ENCODE measurements at places on chromosomes 6 and 20.
A peak's percentile ranks its signal among the peaks of the same experiment; 100 is the strongest.

- DNase-seq, result no peak
These were observed 186.0 kb upstream of the POU3F2 start for GRCh38 chr6:98648211-98648914.

DNA sequence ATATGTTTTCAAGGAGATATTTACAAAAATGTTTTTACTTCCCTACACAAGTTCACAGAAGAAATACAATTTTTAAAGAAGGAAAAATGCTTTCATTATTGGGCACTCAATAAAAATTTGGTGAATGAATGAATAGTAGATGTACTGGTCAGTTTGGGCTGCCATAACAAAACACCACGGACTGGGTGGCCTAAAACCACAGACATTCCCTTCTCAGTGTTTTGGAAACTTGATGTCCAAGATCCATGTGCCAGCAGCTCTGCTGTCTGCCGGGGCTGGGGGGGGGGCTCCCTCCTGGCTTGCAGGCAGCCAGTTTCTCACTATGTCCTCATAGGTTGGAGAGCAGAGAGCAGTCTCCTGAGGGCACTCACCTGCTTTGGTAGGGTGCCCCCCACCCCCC is 62.0 kb downstream of the FAM120B start:
- DNase-seq, result no peak

GRCh38 chr6:166957087-166957804 is 896 bp upstream of the RNASET2 start:
- DNase-seq, result peak; percentile 68

- no peak for DNase-seq
These were observed 154.3 kb downstream of the ESR1 start for GRCh38 chr6:151961809-151962208.

GRCh38 chr6:150536835-150537234 is 62.9 kb upstream of the PLEKHG1 start:
- DNase-seq, result no peak

- no peak for DNase-seq
These were observed 39.2 kb downstream of the METTL24 start for GRCh38 chr6:110318971-110319370.

DNA sequence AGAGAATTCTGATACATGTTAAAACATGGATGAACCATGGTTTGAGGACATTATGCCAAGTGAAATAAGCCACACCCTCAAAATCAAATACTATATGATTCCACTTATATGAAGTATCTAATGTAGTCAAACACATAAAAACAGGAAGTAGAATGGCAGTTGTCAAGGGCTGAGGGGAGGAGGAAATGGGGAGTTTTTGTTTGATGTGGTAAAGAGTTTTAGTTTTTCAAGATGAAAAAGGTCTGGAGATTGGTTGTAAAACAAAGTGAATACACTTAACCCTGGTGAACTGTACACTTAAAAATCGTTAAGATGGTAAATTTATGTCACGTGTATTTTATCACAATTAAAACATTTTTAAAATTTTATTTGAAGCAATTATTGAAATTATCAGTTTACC is 127.4 kb upstream of the GRIK2 start:
- peak; percentile 64 for DNase-seq

DNA sequence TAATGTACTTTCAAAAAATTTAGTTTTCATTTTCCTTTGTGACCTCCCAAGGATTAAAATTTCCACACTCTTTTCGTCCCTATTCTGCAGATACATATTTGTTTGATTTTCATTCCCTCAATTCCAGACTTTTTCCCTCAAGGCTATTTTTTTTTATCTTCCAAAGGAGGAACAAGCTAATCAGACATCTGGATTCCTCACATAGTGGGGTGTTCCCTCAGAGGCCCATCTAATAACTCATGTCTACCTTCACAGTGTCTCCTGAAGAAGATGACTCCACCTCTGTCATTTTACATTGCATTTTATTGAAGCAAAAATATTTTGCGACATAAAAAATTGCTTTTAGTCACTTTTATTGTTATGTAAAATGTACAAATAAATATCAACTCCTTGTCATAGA is 122.2 kb downstream of the RFPL4B start:
- DNase-seq, result no peak

GRCh38 chr6:103908898-103909297 is 950.8 kb downstream of the HACE1 start:
- no peak for DNase-seq

DNA sequence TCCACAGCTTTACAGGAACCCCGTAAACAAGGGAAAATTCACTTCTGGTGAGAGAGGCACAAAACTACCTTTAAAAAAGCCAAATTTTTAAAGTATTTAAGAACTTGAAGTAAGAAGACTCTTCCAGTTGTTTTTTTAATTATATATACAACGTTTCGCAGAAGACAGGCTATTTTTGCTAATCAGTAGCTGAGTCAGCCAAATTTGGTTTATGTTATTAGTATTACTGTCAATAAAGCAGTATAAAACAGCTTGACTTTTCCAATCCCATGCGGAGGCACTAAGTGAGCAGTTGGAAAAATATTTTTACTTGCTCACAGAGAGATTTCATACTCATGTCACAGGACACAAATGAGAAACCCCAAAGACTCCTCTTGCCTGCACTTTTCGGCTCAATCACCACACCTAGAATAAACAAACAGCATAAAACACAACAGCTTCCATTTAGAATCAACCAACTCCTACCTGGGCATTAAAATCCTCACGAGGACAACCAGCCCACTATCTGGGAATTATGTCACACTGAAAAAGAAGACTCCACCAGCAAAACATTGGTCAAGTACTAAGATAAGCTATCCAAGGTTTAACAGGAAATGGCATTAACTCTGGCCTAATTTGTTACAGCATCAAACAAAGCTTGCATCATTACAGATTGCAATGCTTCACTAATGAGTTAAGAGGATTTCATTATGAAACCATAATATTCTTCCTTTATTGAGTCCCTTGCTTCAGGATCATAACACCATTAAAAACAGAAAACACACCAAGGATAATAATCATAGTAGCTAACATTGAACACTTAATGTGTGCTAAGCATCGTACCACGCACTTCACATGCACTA is 26.3 kb downstream of the ELOVL5 start:
- DNase-seq, result no peak

DNA sequence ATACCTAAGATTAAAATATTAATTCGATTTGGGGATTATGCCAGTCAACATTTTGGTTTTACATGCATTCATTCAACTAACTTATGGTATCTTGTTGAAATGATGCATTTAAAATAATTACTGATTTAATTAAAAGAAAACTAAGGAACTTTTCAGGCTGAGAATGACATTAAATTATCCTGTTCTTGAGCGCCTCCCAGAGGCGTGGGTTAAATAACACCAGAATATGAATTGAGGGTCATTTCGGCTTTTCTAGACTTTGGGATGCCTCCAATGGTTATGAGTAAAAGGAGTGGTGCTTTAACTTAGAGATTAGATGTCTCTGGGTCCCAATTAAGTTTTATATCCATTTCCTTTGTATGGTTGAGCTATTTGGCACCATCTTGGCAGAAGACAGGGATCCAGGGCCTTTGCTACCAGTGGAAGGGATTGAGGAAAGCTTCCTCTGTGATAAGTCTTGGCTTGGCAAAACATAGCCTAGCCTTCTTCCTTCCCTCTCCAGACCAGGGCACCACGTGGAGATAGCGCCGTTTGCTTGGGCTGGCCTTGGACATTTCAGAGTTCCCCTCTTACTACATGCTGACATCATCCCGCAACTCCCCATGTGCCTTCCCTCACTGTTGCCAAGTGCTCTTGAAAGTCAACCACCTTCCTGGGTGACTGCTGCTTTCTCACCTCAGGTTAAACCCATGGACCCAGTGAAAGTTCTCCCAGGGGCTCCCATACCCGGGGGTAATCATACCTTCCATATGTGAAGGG is 28.7 kb downstream of the GNAS start:
- DNase-seq, result no peak

DNA sequence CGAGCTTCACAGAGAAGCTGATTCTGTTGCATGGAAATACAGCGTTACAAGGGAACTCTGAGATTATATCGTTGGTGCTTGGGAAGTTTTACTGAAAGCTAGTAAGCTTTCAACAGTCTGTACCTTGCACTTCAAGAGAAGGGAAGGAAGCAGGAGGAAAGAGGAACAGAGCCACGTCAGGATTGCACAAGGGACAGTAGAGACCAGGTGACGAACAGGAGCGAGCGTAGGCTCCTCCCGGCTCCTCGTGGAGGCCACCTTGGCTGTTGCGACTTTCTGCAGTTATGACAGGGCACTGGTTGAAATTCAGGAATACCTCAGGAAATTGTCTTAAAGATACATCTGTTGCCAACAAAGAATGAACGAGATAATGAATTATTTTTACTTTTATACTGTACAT is 18.8 kb downstream of the RTF2 start:
- DNase-seq, result peak; percentile 25

- no peak for DNase-seq
These were observed 9.4 kb downstream of the MAS1 start for GRCh38 chr6:159899994-159900745.

- no peak for DNase-seq
These were observed 119.0 kb upstream of the SGK1 start for GRCh38 chr6:134436950-134437349.

- no peak for DNase-seq
These were observed 123.2 kb upstream of the VGLL2 start for GRCh38 chr6:117142142-117142541.

DNA sequence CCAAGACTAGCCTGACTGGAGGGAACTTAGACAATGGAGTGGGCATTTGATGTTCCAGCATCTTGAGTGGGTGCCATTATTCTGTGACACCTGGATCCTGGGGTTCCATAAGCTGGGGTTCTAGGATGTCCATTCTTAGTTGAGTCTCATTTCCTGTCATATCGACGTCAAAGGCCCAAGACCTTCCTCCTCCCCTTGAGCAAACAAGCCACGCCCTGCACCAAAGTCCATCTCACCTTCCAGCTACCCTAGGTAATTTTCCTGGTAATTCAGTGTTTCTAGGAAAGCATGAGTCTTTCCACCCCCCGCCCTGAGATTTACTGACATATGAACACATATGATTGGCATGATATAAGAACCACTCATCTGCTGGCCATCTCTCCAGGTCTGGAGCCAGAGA is at the start of gene TRIM40:
TRIM40 (plus strand) TSS at position 384 of the 400 bp plus-strand sequence. CDS start 897 bp downstream, outside the sequence.
- DNase-seq, result no peak

- peak; percentile 64 for DNase-seq
These were observed 81.4 kb downstream of the JARID2 start for GRCh38 chr6:15327271-15327670.

DNA sequence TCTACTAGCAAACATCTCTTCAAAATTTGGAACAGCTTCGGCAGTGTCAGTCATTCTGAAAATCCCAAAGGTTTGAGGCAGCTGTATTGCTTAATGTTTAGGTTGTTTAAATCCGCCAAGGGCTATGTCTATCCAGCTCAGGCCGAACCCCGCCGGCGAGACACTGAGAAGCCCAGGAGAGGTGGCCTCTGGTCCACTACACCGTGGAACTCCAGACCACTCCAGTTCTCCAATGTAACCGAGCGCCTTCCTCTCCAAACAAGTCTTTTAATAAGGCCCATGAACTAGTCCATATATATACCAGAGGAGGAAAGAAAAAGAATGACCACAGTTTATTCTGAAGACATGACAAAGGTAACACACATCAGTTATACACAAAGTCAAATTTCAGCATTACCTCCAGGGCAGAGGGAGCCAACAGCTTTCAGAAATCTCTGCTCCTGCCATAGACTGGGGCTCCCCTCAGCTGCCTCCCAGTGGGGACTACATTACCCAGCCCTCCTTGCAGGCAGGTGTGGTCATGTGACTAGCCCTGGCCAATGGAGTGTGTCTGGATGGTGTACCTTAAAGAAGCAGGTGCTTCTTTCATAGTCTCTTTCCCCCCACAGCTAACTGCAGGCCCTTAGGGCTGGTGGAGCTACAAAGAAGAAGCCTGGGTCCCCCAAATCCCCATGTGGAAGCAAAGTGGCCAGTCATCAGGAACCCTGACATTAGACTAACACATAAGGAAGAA is at the start of gene RAMACL:
RAMACL (minus strand) TSS at position 255 of the 733 bp plus-strand sequence; CDS start at position 54, 201 bp downstream.
- no peak for DNase-seq

GRCh38 chr6:16827627-16828026 is 66.4 kb upstream of the ATXN1 start:
- DNase-seq, result no peak

DNA sequence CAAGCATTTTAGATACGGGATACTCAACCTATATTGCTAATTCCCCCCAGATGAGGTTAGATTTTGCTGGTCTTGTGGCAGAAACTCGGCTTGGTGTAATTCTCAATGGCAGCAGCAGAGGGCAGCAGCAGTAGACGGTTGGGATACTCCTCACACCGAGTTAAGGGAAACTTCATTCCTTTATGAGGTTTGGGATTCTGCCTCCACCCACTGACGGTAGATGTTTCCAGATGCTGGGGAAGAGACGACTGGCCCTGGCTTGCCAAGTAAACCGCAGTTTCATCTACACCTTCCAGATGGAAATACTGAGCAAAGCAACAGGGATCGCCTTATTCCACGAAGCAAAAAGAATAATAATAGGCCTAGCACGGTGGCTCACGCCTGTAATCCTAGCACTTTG is 8.2 kb upstream of the TBC1D7 start:
- DNase-seq, result peak; percentile 88

- DNase-seq, result no peak
These were observed 445.0 kb downstream of the UTRN start for GRCh38 chr6:144730088-144730645.

- no peak for DNase-seq
These were observed 419.7 kb downstream of the PRKN start for GRCh38 chr6:162307865-162308264.

DNA sequence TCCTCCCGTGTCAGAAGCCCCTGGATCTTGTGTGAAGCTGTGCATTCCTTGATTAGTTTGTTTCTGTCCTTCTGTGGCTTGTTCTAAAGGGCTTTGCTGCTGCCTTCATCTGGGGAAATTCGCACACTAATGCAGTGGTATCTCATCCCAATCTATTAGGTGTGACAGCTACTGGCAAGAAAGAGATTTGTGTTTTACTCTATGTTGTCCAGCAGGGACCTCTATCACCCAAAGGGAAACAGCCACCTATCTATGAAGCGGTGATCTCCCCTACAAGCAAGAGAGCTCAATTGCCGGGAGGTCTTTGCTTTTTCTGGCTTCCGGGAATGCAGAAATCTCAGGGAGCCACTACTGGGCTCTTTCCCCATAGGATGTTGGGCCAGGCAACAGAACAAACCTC is 151.8 kb downstream of the NRN1 start:
- DNase-seq, result no peak

GRCh38 chr6:67883500-67884366 is 751.3 kb upstream of the ADGRB3 start:
- DNase-seq, result no peak

GRCh38 chr20:50360218-50360672 is 149.9 kb upstream of the PTPN1 start:
- DNase-seq, result no peak

DNA sequence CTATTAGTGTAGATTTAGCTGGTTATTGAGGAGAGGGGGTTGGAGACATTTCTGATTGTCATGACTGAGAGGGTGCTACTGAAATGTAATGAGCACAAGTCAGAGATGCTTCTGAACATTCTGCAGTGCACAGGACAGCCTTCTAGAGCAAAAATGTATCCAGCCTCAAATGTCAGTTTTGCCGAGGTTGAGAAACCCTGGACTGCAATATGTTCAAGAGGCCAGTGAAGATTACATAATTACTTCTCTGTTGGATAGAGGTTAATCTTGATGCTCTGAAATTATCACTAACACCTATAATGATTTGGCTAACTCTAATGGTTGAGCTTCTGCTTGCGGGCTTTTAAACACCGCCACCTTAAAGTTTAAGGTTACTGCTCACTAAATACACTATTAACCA is 3.4 kb upstream of the DUSP22 start:
- DNase-seq, result no peak

GRCh38 chr20:16005915-16006493 is 567.2 kb downstream of the KIF16B start:
- no peak for DNase-seq
